ENCODE measurements at places on chromosomes 2 and 18. TPM values are rescaled to one million over a fixed set of nuclear protein-coding genes. Genes with fewer than 3 reads are reported as not detected.
A peak's percentile ranks its signal among the peaks of the same experiment; 100 is the strongest.

GRCh38 chr2:176555112-176555511, 285.9 kb downstream of the MTX2 start:
- no peak for DNase-seq

DNA sequence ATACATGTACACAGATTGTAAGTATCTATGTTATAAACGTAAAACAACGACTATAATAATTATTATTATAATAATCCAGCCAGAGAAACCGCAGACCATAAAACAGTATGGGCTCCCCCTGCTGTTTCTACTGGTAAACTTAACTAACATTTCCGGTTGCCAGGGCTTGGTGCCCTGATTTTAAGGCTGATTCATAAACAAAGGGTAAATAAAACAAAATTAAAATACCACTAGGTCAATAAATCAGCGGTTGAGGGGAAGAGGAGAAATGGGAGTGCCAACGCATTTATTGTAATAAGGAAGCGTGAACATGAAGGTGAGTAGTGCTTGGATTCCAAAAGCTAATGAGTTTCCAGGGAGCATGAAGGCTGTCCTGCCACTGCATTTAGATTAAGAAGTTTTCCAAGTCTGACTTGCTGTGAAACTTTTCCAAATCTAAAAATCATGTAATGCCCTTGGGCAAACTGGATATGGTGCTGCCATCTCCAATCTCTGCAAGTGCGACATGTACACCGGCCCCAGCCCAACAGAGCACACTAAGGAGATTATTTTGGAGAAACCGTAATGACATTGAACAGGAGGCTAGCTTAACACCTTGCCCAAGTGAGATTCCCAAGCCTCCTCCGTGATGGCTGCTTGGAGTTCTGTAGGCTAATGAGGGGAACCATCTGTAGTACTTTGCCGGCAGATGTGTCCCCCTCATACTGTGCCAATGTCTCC, 50.7 kb upstream of the HNRNPA3 start:
- peak; percentile 27 for DNase-seq

DNA sequence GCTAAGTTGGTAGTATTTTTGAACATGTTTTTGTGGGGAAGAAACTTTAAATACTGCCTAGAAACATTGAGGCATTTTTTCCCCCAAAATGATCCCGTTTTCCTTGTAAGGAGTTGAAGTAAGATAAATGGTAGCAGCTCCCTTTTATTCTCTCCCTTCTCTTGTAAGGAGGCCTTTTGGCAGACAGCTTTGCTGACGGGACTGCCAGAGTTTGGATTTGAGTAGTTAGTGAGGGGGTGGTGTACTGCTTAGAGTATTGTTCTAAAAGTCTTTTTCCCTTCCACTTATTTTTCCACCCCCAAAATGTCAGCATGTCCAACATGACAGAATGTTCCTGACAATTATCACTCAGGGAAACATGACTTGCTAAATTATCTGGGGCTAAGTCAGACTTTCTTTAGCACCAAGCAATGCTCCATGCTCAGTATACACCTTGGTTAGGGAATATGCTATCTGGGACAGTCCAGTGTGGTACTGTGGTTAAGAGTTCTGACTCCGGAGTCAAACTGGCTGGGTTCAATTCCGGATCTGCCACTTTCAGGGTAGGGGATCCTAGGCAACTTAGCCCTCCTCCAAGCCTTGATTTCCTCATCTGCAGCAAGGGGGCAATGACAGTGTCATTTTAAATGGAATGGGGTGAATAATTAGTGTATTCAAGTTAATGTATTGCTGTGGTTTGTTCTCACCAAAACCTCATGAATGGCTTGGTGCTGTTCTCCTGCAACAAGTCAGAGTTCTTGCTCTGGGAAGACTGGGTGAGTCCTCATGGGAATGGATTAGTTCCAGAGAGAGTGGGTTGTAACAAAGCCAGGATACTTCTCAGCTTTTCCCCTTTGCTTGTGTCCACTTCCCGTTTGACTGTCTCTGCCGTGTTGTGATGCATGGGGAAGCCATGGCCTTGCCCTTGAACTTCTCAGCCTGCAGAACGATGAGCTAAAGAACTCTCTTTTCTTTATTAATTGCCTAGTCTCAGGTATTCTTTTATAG, 116.2 kb downstream of the TANC1 start:
- DNase-seq, result no peak

- DNase-seq, result no peak
Observed at GRCh38 chr2:174628528-174629169, 31.0 kb upstream of the WIPF1 start.

DNA sequence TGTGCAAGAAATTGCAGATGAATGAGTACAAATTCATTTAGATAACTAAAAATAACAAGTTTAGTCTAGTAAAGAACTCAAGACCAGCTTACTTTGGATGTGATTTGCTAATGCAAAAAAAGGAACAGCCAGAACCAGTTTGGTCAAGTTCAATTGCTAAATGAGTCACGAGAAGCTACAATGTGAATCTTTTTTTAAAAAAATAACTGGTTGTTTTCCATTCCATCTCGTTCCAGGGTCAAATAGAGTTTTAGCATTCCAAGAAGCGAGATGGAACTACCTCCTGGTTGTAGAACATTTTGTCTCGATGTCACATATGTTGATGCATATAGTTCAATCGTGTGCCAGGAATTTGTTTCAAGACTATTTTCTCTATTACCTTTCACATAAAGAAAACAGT, 65.0 kb upstream of the IKZF2 start:
- DNase-seq, result no peak

DNA sequence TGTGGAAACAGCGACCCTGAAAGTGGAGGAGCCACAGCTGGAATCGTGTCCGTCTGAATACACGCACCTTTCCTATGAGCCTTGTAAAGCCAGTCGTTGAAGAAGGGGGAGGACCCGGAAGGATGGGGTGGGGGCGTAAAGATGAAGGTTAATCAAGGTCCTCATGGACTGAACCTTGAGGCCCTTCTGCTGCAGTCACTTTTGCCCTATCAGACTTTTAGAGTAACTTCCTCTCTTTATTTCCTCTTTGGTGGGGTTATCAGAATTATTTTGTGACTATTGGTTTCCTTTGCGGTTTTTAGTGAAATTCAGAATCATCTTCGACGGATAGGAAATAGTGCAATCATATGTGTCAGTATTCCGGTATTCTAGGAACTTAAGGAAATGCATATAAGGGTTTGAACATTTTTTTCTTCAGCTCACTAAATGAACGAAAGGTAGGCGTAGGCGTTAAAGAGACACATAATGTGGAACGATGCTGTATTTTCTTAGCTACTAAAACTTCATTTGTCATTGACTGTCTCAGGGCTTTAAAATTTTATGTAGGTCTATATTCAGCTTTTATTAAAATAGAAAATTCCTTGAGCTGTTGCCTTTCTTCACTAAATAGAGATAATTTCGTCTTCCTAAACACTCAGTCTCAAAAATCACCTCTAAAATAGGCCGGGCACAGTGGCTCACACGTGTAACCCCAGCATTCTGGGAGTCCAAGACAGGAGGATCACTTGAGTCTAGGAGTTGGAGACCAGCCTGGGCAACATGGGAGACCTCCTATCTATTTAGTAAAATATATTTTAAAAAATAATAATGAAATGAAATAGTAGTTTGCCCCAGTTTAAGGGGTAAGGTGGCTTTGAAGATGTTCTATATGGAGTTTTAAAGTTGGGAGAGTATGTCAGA, 1.4 kb upstream of the YES1 start:
- no peak for DNase-seq

DNA sequence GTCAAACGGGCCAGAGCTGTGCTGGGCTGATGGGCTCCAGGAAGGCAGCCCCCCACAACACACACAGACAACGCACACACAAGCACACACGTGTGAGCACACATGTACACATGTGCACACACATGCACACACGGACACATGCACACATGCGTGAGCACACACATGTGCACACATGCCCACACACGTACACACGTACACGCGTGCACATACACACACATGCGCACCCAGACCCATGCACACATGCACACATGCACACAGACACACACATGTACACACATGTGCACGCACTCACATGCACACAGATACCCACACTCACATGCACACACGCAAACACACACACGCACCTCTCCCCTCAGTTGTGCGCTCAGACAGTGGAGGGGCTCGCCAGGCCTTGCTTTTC, 31.2 kb upstream of the HPCAL1 start:
- no peak for DNase-seq

DNA sequence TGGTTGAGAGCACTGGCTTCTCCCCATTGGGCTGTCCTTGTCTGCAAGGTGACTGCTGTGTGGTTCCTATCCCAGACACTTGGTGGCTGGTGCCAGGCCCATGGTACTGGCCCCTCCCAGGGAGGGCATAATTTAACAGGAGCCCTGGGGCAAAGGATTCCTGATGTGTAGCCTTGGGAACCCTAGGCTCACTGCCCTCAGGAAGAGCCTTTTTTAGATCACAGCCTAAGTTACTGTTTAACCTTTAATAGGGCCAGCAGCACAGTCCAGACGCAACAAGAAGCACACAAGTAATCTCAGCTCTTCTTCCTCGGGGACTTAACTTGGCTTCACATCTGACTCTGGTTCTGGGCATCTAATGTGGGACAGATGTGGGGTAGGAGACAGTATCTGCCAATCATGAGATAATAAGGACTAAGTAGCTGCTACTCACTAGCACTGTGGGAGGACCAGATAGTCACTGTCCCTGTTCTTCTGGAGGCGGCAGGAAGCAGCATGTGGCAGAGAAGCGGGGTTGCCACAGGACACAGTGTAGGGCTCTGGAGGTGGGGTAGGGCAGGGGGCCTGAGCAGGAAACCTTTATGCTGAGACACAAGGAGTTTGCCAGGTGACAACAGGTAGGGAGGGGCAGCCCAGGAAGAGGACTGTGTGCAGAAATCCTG, 136.3 kb downstream of the TMEM17 start:
- DNase-seq, result no peak

DNA sequence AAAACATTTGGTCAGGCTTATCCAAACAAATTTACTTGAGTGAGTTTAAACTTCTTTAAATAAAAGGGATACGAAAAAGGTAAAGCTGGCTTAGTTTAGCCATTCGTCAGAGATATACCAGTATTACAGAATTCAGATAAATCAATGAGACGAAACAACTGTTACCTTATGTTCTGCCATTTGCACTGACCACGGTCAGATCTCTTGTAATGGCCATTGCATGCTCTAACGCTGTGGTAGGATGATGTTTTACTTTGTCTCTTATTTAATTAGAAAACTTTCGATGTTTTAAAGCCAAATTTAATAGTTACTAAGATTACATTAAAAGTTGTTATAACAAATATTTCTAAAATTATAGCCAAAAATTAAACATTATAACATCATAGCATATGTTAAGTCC, 1.5 kb downstream of the C18orf54 start:
- no peak for DNase-seq

GRCh38 chr2:69253611-69254301, 133.3 kb downstream of the GFPT1 start:
- DNase-seq, result peak; percentile 100

DNA sequence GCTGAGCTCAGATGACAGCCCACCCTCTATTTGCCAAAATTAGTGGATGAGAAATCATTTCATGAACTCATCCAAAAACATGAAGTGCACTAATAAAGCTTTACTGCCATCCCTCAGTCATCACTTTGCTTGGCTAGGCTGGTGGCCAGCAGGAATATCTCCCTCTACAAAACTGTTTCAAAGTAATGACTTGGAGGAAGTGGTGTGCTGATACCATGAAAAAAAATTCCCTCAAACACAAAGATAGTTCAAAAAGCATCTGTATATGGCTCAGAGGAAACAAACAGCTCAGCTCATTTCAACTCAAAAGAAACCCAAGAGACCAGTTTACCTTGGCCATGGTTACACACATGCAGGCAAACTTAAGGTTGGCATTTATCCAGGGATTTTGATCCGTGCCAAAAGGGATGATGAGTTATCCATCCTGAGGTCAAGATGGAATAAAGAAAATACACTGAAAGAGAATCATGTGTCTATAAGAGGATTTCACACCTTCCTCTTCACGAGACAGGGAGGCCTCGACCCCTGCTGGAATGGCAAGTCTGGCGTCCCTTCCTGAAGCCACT, 18.4 kb upstream of the WIPF1 start:
- DNase-seq, result peak; percentile 41

- no peak for DNase-seq
Observed at GRCh38 chr2:65714866-65715265, 282.5 kb upstream of the SPRED2 start.

- no peak for DNase-seq
Observed at GRCh38 chr2:31248139-31248538, 14.2 kb downstream of the EHD3 start.

Gene RNF152
- 1.5 TPM for total RNA-seq

Gene DCC
- 0.03 TPM for total RNA-seq

Gene RGPD3
- total RNA-seq, result 0.05 TPM

Gene FBLN7
- 1.0 TPM for total RNA-seq

Gene POTEI
- total RNA-seq, result not detected

Gene CASP10
- 13.0 TPM for total RNA-seq

Gene DPP4
- 0.25 TPM for total RNA-seq
